ENCODE measurements at places on chromosomes 3 and 15.

DNA sequence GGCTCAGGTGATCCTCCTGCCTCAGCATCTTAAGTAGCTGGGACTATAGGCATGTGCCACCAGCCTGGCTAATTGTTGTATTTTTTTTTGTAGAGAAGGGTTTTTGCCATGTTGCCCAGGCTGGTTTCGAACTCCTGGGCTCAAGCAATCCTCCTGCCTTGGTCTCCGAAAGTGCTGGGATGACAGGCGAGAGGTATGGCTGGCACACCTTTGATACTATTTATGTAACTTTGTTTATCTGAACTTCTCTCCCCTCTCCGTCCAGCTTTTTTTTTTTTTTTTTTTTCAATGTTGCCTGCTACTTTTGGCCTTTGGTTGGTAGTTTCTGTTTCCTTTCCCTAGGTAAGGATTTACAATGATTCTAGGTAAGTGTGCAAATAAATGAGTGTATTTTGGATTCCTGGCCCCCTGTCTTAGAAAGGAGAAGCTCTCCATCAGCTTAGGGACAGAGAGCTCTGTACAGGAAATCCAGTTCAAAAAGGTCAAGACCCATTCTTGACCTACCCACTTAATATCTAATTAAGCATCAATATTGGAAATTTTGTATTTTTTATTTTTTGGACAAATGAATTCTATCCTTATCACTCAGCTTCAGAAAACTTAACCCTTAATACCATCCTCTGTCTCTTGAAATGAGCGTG is 6.8 kb downstream of the ARL6IP5 start:
- DNase-seq, result no peak

DNA sequence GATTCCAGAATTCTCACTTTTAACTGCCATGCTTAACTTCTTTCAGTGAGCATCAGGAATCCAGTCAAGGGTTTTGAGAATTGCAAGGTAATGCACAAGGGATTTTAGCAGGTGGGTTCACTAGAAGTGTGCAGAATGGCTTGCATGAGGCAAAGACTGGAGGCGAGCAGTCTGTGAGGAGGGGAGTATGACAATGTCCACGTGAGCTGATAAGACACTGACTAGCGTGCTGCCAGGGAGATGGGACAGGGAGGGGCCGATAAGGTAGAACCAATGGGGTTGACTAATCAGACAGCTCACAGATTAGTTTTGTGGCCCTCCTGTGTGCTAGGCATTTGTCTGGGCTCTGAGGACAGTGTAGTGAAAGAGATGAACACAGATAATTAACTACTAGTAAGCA is 102.0 kb upstream of the DAZL start:
- no peak for DNase-seq

DNA sequence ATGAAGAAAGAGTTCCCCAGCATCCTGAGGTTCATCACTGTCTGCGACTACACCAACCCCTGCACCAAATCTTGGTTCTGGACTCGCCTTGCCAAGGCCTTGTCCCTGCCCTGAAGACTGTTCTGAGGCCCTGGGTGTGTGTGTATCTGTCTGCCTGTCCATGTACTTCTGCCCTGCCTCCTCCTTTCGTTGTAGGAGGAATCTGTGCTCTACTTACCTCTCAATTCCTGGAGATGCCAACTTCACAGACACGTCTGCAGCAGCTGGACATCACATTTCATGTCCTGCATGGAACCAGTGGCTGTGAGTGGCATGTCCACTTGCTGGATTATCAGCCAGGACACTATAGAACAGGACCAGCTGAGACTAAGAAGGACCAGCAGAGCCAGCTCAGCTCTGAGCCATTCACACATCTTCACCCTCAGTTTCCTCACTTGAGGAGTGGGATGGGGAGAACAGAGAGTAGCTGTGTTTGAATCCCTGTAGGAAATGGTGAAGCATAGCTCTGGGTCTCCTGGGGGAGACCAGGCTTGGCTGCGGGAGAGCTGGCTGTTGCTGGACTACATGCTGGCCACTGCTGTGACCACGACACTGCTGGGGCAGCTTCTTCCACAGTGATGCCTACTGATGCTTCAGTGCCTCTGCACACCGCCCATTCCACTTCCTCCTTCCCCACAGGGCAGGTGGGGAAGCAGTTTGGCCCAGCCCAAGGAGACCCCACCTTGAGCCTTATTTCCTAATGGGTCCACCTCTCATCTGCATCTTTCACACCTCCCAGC is 2.9 kb downstream of the MYD88 start:
- DNase-seq, result peak; percentile 38

- no peak for DNase-seq
Observed at GRCh38 chr3:170724599-170725280, 138.9 kb upstream of the SLC7A14 start.

GRCh38 chr15:101469520-101470288 is 19.8 kb downstream of the PCSK6 start:
- peak; percentile 41 for DNase-seq

- no peak for DNase-seq
Observed at GRCh38 chr15:40746916-40747418, 8.1 kb downstream of the RMDN3 start.

DNA sequence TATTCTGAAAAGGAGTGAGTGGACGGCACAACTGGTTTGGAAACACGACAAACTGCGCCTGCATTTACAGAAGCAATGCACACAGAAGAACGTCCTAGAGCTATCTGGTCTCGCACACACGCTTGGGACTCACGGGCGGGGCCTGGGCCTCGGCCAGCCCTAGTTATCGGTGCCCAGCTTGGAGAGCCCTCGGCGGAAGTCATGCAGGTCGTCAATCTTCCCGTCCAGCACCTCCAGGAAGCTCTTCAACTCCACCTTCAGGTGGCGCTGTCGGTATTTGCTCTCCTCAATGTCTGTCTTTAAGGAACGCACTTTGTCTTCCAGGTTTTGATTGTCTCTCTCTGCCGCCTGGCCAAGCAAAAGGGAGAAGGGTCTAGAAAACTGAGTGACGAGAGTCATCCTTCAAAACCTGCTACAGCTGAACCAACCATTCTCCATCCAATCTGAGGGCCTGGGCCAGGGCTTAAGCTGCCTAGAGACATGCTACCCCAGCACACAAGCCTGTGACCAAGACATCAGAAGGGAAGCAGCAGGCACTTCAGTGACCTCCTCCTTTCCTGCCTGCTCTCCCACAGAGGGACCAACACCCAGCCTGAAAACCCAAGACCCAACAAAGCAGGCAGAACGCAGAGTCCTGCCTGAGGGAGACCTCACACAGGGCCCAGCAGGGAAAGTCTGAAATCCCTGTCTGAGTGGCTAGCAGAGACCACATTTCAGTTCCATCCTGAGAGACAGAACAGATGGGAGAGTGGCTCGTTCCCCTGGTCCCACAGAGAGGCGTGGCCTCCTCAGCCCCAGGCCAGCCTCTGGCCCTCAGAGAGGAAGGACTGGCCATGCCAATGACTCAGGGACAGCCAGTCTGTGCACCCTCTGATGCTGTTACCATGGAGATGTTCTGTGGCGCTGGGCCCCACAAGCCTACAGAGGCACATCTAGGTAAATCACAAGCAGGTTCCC is 40.4 kb downstream of the WHAMM start:
- peak; percentile 67 for DNase-seq

DNA sequence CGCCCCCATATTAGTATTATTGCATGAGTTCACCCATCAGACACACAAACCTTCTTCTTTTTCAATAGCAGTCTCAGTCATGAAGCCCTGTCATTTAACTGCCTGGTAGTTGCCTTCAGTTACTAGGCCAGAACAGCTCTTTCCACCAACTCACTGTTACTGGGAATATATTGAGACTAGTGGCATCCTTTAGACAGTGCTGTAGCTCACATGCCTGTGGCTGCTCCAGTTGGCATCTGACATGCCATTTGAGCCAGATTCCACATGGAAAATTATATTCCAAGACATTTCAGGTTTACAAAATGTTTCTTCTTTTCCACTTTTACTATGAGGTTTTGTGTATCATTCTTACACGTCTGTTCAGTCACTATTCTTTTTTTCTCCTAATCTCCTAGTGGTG is 146.1 kb downstream of the GHSR start:
- no peak for DNase-seq

GRCh38 chr3:197550489-197550888 is 5.3 kb downstream of the BDH1 start:
- no peak for DNase-seq

DNA sequence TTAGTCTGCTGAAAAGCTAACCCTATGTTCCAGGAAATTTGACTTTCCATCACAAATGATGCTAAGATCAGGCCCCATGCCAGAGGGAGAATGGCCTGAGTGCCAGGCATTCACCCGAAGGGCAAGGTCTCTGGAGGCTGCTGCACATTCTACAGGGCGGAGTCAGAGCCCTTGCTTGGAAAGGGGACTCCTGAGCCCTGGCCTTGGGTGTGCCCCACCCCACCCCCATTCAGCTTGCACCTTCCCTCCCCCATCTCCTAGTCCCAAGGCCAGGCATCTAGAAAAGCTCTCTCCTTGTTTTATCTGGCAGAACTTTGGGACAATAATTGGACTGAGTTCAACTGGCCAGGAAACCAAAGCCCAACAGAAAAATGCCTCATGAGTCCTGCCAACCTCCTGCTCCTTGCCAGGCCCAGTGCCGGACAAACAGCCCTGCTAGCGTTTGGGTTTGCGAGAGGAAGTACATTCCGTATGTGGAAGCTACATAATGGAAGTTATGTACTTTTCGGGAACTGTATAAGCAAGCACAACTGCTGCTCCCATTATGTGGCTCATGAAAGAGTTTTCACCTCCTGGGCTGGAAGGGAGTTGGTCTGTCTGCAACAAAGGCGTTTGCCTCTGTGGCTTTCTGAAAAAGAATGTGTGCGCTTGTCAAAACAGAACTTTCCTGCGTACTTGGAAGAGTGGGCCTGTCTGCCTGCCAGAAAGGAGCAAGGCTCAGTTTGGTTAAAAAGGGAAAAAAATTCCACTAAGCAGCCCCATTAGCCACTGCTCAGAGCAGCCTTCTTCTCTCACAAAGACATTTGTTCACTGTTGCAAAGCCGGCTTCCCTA is 321.5 kb upstream of the CTNNB1 start:
- no peak for DNase-seq

DNA sequence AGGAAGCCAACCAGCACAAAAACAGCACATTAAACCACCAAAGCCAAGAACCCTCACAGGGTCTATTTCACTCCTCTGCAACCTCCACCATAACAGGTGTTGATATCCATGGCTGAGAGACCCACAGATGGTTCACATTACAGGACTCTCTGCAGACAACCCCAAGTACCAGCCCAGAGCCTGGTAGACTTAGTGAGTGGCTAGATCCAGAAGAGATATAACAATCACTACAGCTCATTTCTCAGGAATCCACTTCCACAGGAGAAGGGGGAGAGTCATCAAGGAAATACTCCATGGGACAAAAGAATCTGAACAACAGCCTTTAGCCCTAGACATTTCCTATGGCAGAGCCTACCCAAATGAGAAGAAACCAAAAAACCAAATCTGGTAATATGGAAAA is 168.1 kb upstream of the CD96 start:
- no peak for DNase-seq

DNA sequence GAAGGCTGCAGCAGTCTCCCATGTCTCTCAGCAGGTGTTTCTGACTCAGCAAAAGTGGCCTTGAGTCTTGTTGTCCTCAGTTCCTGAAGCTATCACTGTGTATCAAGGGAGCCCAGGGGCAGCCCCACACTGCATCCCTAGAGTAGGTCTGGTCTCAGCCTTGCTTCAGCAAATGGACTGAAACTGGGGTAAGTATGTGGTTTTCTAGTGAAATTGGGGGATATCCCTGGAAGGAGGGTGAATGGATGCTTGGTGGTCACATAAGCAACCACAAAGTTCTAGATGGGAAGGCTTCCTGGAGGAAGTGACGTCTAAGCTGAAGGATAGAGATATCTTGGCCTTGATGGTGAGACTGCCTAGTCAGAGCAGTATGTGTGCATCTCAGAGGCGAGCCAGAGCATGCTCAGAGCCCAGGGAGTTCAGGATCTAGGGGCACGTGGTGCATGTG is 38.4 kb downstream of the TMEM158 start:
- DNase-seq, result no peak

DNA sequence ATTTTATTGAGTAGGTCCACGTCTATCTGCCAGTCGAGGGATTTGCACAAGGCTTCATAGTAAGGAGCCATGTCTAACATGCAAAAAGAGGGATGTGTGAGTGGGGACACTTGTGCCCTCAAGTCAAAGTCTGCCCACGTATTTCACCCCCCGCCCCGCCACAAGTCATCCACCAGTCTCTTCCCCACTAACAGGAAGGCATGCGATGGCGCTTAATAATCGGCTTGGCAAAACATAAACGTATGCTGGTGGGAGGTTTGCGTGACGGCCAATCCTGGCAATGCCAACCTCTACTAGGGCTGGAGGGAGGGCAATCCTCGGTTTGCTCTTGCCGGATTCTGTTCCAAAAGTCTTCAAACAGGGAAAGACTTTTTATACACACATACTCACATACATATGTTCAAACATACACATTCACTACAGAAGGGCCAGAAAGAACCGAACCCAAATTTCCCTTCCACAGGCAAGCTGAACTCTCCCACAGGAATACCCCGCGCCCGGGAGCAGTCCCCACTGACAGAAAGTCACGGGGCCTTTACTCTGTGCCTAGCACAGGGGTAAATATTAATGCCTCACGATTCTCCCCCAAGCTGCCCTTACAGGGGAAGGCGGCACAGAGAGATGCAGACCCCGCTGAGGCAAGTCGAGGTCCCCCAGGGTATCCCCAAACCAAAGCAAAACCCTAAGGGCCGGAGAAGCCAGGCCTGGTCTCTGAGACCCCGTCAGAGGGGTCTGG is 675 bp downstream of the PSMD6 start:
- peak; percentile 71 for DNase-seq

DNA sequence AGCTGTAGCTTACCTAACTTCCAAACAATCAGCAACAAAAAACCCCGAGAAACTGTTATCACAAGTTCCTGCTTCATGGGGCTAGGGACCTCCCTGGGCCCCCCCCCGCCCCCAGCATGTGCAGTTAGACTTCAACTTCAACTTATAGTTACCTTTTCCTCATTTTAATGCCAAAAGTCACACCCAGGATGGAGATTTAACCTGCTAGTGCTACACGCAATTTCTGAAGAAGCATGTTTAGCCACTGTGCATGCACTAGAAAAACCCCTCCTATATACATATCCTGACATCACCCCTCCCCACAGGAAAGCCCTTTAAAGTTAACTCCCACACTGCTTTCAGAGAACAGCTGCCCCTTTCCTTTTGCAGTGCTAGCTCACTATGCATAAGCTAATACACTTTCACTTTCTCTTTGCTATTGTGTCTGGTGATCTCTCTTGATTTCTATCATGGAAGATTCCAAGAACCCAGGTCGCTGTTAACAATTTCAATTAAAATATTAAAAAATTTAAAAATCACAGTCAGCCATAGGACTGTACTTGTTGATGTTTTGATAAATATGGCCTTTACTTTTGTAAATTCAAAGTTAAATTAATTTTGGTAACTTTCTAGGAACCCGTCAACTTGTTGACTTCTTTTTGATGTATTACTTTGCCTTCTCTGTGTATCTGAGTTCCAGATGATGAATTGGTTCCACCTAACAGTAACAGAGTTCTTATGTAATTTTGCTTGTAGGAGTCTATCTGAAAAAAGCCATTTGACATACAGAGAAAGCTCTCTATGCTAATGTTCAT is 75.2 kb upstream of the ACAD9 start:
- DNase-seq, result peak; percentile 80

DNA sequence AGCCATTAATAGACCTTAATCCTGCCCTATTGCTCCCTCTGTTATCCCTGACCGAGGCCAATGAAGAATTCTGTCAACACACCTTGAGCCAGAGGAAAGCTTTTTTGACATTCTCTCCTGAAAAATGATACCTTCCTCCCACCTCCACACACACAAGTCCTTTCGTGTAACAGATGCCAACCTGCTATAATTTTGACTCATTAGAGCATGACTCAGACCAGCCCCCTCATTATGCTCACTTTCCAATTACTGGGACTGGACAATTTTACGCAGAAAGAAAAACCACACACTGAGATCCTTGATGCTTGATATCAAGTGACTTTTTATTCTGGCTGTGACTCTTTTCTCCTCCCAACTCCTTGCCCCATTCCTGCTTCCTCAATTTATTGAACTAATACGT is 50.9 kb downstream of the LSAMP start:
- DNase-seq, result no peak

All from activated effector memory CD4-positive, alpha-beta T cell treated with anti-CD3 and anti-CD28 coated beads, Interleukin-2, amount 50 U/mL, for 16 hours (primary cell).